ENCODE measurements at places on chromosomes 5 and 9. TPM values are rescaled to one million over a fixed set of nuclear protein-coding genes. Genes with fewer than 3 reads are reported as not detected.

Gene EMB
- total RNA-seq = 14.5 TPM

Gene LHFPL2
- total RNA-seq = 63.6 TPM

DNA sequence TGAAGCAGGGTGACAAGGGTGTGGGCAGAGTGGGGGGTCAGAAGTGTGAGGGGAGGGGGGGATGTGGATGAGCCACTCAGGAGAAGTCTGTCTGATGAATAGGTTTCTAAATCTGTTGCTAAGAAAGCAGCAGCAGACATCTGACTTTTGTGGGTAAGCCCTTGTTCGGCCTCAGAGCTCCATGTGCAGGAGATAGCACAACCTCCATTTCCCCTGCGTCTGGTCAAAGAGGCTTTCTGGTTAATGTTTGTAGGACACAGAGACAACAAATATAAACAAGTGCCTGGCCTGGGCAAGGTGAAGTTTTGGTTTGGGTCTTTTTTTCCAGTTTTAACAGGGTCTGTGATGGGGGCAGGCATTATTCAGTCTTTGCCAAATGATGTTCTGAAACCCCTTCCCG lies 57.0 kb upstream of the GNE start:
- DNase-seq = no peak

Gene TMEM174
- total RNA-seq = not detected

Gene MEIKIN
- not detected for total RNA-seq

- DNase-seq = peak; percentile 31
Observed at GRCh38 chr5:163460562-163461171, at the start of gene HMMR. Gene HMMR (plus strand): TSS chr5:163460632. CDS start chr5:163460693, 61 bp downstream.

DNA sequence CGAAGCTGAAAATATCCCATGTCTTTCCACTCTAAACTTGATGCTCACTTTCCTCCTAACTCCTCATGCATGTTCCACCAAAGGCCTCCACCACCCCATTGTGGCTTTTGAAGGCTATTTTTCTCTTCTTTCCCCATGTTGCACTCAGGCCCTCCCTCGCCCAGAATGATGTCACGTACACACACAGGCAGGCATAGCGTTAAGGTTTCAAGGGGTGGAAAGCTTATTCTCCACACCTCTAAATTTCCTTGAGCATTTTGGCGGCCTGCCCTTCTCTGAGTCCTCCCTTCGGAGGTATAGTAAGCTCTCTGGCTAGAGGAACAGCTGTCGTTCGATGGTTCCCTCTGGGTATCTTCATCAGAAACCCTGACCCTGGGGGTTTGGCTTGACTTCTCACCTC lies 673.5 kb downstream of the ACTL7B start:
- no peak for DNase-seq

DNA sequence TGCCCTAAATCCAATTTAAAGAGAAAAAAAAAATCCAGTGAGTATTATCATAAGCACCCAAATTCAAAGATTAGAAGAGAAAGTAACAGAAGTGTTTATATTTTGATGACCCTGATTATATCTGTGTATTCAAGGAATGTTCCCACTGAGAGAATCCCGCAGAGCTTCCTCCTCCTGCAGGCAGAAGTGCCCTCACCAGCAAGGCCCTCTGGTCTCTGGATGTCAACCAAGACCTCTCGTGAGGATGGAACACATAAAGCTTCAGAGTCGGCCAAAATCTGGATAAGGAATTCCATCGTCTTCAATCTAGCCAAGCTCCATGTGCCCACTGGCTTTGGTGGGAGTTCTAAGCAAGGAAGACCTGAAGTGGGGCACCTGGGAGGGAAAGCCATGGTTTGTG lies 18.1 kb downstream of the PTCH1 start:
- peak; percentile 6 for DNase-seq

GRCh38 chr9:133981589-133981957 lies 10.6 kb downstream of the VAV2 start:
- no peak for DNase-seq

Gene PGM5
- 0.36 TPM for total RNA-seq

Gene ACSL6
- total RNA-seq = not detected

Measured in osteoblast (primary cell).